CD4-positive, alpha-beta T cell treated with Interleukin-2 at 100 ng/mL for 4 hours (primary cell): ENCODE measurements at places on chromosomes 12 and 14.

DNA sequence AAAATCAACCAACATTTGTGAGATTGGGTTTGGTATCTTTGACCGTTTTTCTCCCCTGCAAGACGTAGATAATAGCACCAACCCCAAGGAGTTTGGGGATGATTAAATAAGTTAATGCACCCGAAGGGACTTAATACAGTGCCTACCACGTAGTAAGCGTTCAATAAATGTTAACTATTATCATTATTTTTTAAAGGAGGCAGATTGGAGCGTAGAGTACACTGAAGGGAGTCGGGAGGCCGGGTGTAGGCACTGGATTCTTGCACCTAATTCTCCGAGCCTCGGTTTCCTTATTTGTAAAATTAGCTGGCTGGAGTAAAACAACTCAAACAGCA lies 367 bp upstream of the FRS2 start:
- no peak for DNase-seq

DNA sequence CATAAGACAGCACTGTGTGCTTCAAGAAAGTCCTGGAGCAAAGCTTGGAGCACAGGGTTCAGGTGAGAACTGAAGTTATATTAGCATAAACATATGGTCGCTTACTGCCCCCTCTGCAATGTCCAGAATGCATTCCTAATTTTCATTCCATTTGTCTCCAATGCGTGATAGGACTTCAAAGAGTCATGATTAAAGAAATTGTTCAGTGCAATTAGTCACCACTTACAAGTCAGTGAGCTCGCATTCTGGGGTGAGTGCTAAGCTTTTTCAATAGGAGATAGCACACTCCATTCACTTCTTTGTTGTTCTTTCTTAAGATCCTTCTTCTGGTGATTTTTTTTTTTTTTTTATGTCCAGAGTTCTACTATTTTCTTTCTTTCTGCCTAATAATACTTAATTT lies 398.4 kb downstream of the SYT1 start:
- DNase-seq = no peak

GRCh38 chr12:15726027-15726877 lies 62.9 kb downstream of the EPS8 start:
- no peak for DNase-seq

DNA sequence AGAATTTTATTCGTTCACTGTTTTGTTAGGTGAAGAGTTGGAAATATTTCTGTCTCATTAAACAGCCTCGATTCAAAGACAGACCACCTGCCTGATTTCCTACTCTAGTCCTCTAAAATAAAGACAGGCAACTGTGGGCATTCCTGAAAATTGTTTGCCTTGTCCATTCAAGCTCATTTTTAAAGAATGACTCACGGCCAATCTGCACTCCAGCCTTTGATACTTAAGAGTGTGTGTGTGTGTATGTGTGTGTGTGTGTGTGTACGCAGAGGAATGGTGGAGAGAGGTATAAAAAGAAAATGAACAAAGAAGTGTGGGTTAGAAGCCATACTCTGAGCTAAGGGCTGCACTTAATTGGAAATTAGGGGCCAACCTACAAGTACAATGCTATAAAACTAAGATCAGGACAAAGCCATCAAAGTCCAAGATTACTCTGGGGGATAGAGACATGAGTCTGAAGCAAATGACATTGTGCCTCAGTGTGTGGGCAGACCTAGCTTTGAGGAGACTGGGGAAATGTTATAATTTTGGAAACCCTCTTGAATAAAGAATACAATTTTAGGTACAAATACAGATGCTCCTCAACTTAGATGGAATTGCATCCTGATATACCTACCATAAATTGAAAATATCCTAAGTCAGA lies 45.6 kb upstream of the SOCS2 start:
- no peak for DNase-seq

GRCh38 chr14:69059658-69060623 lies 80.8 kb upstream of the ACTN1 start:
- DNase-seq = no peak

DNA sequence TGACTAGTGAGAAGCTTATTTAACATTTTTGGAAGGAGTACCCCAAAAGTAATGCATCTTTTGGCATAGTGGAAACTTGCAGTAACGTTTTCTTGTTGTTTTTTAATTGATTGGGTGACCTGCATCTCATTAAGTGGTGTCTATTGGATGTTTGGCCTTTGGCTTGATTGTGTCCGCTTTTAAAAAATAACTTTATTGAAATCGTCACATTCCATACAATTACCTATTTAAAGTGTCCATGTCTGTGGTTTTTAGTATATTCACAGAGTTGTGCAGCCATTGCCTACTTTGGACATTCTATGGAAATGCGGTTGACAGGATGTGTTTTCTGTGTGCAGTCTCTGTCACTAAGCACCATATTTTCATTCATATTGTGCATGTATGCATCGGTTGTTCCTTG lies 46.3 kb downstream of the TRAF3 start:
- no peak for DNase-seq

- no peak for DNase-seq
Measured at GRCh38 chr12:38956337-38956736, 50.9 kb upstream of the CPNE8 start.
